ENCODE measurements at places on chromosomes 4 and X.

- no peak for DNase-seq
These were observed 10.5 kb downstream of the SFRP2 start for GRCh38 chr4:153778383-153778782.

DNA sequence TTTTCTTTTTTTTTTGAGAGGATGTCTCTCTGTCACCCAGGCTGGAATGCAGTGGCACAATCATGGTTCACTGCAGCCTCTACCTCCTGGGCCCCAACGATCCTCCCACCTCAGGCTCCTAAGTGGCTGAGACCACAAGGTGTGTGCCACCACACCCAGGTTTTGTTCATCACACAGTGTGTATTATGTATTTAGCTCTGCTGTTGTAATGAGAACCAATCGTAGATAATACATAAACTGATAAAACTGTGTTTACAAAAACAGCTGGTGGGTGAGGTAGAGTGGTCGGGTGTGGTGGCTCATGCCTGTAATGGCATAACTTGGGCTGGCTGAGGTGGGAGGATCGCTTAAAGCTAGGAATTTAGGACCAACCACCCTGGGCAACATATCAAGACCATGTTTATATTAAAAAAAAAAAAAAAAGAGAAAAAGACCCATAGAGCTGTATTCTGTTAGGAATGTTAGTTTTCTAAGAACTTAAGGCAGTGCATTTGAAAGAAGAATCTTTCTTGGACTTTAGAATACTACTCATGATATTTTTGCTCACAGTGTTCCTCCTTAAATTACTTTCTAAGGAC, 34.9 kb downstream of the POLR2B start:
- no peak for DNase-seq

DNA sequence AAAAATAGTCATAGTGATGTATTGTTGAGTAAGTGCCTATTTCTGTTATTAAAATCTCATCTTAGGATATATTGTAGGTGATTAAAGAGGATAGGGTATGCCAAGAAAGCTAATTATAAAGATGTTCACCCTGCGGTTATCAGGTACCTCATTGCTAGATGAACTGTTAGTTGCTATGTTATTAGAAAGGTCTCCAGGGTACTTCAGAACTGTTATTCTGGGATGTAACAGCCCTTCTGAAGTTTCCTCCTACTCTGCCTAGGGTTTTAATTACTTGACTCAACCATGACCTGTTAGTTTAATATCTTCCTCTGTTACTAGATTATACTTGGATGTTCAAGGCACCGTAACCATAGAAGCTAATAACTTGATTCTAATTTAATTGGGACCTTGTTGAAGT, 15.4 kb downstream of the TMPRSS11E start:
- no peak for DNase-seq

DNA sequence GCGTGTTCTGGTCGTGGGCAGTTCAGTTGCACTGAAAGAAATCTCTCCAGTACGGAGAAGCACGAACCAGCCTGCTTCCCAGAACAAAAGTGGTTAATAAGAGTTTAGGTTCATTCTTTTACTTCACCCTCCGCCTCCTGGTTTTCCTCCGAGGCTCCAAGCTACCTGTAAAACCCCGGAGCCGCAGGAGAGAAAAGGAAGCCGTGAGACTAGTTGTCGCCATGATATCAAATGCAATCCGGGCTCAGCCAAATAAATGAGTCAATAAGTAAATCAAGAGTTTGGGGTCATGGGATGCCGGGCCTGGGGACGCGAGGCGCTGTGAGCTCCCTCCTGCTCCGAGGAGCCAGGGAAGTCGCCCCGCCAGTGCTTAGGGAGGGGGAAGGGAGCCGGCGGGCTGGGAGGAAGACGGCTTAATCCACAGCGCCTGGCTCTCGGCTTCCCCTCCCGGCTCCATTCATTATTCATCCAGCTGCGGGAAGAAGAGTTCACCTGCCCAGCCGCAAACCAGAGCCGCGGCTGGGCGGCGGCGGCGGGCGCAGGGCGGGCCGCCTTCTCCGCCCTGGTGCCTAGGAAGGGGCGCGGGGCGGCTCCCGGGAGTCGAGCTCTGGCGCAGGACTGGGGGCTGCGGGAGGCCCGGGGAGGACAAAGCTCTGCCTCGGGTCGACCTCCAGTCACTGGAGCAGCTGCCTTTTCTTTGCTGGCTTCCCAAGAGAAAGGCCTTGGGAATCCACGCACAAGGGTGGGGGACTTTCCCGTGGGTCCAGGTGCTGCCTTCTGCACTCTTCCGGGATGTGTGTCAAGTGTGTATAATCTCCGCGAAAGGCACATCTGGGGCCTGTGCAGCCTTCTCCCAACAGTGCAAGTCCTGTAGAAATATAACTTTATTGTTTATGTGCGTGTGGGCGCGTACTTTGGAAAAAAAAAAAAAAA, 1.7 kb downstream of the FRAS1 start:
- peak; percentile 71 for DNase-seq

GRCh38 chrX:24728530-24728929, 34.8 kb downstream of the POLA1 start:
- DNase-seq, result no peak

- DNase-seq, result no peak
These were observed 254.8 kb downstream of the PCDH10 start for GRCh38 chr4:133403913-133404312.

- peak; percentile 42 for DNase-seq
These were observed 132.4 kb upstream of the USP9X start for GRCh38 chrX:40952855-40953254.

- no peak for DNase-seq
These were observed 30.0 kb upstream of the TADA2B start for GRCh38 chr4:7013175-7013574.

GRCh38 chr4:8343262-8343966, 73.9 kb downstream of the HTRA3 start:
- DNase-seq, result no peak

- DNase-seq, result no peak
These were observed 226.9 kb upstream of the HCCS start for GRCh38 chrX:10884246-10884645.

- no peak for DNase-seq
These were observed 58.3 kb upstream of the DOCK11 start for GRCh38 chrX:118437283-118437682.

DNA sequence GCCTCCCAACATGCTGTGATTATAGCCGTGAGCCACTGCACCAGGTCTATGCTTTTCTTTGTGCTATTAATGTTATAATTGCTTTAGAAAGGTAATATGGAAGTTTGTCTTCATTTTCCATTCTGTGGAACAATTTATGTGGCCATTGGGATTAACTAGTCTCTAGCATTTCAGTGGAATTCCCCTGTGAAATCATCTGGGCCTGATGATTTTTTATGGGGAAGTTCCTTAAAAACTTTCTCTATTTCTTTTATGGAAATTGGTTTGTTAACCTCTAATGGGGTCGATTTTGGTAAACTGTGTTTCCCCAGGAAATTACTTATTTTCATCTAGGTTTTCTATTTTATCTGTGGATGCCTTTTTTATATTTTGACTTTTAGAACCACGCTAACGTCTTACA, 11.3 kb downstream of the TIMP1 start:
- no peak for DNase-seq

- DNase-seq, result no peak
These were observed 291.1 kb upstream of the NOCT start for GRCh38 chr4:138724530-138724929.

- DNase-seq, result peak; percentile 39
These were observed 6.9 kb upstream of the CLOCK start for GRCh38 chr4:55553441-55554201.

- peak; percentile 9 for DNase-seq
These were observed 138.6 kb upstream of the APOOL start for GRCh38 chrX:84865113-84865512.

DNA sequence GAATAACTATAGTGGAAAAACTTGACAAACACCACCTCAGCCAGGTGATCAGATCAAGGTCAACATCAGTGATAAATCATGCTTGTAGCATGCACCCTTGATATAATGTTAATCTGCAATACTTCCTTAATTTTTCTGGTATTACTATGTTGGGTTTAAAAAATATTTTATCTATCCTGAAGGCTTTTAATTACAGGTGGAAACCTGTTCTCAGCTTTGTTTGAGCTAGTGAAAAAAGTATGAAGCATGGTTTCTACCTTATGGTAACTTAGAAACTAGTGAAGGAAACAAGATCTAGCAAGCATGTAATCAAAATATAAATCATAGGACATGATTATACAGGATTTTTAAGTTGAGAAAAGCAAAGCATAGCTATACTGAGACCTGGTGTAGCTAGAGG, 26.6 kb downstream of the MAOA start:
- DNase-seq, result no peak

- peak; percentile 33 for DNase-seq
These were observed 122.5 kb downstream of the NFKB1 start for GRCh38 chr4:102623622-102624021.

- DNase-seq, result no peak
These were observed 315.5 kb downstream of the BCOR start for GRCh38 chrX:39782276-39782675.

DNA sequence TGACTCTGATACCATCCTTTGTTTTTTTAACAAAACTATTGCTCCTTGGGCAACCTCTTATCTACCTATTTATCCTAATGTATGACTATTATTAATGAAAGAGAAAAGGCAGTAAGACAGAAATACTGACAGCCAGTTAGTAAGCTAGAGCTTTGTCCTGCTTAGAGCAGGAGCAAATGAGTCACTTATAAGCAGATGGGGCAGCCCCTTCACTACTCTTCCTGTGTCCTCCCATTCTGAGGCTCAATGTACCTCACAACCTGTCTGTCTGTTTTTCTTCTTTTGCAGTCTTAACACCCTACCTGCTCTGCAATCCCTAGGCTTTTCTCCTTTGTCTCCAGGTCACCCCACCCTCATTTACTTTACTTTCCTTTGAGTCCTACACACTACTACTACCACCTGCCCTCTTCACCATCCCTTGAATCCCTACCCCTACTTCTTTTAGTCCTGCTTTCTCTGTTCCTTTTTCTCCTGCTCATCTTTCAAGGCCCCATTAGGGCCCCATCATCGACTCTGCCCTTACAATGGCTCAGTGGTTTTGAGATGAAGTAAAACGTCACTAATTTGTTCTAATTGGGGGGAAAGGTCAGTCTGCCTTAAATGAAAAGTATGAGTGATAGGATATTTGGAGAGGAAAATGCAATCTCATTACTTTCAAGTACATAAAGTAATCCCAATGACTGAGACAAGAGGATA, 294.3 kb downstream of the GUCY2F start:
- DNase-seq, result no peak

DNA sequence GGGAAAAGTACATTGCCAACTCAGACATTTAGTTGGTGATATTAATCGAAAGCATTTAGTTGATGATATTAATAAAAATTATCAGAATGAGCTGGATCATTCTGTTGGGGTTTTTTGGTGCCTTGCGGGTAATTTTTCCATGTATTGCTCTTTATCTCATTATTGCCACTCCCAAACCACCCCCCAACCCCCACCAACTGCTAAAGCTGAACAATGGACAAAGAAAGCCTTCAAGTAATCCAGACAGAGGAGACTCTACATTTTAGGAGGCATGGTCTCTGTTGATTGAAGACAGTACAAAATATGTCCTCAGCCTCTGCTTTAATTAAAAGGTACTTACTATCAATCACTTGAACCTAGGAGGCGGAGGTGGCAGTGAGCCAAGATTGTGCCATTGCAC, 22.5 kb downstream of the PDK3 start:
- DNase-seq, result no peak

DNA sequence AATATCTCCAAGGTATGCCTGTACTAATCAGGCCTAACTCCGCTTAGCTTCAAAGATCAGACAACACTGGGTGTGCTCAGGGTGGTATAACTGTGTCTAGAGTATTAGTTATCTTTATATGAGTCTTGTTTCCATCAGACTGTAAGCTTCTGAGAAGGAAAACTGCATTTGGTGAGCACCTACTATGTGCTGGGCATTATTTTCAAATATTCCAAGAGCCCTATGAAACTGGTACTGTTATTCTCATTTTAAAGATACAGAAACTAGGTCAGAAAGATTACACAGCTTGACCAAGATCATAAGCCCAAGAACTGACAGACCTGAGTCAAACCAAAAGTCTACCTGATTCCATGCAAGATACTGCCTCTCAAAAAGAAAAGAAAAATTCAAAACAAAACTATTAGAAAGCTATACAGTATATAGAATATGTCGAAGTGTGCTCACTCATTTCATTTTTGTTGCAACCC, 44.4 kb downstream of the LRBA start:
- no peak for DNase-seq

- DNase-seq, result no peak
These were observed 211.4 kb downstream of the FSTL5 start for GRCh38 chr4:161952382-161952781.

- no peak for DNase-seq
These were observed 66.7 kb downstream of the DGKK start for GRCh38 chrX:50403903-50404302.

- DNase-seq, result peak; percentile 9
These were observed 1038.3 kb downstream of the RAPGEF2 start for GRCh38 chr4:160141206-160141605.

DNA sequence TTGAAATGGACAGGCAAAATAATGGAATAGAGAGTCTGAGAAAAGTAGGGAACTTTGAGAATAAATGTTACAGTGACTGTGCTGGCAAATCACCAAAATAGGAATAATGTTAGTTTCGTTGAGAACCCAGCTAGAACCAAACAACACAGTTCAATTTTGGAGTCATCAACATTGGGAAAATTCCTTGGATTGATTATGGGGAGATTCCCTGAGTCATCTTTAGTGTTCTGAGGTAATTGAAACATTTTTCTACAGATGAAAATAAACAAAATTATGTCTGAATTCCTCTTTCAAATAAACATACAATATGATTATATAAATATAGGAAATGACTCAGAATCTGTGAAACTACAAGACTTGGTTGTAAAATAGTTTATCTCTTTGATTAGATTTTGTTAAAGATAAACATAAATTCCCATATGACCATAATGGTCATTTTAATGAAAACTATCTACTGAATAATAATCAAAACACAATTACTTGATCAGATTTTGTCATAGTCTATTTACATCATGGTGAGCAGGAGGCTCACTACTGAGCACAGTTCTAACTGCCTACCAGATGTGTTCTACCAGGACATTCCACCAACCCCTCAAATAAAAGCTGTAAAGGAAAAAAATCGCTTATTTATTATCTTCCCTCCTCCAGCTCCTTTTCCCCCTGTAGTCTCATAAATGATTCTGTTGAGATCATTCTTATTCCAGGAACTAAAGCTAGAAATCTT, 51.4 kb upstream of the GABRA2 start:
- DNase-seq, result no peak

DNA sequence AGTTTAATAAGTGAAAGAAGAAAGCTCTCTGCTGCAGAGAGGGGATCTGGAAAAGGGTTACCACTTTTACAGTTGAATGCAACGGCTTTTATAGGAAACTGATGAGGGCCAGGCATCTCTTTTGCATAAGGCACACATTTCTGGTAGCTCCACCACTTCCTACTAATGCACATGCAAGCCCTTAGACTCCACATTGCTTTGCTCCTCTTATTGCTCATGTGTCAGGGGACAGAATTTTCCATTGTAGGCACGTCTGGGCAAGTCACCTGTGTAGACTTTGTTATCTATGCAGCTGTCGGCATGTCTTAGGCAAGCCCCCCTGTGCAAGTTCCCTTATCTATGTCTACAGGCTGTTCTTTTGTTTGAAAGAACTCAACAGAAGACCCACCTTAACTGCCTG, 294.6 kb upstream of the STS start:
- no peak for DNase-seq

GRCh38 chr4:153273751-153274150, 69.5 kb downstream of the TRIM2 start:
- DNase-seq, result peak; percentile 77
